ENCODE measurements at places on chromosomes 1 and 21. TPM values are rescaled to one million over a fixed set of nuclear protein-coding genes. Genes with fewer than 3 reads are reported as not detected.

Gene UBL4B
- not detected for total RNA-seq

- peak; percentile 68 for DNase-seq
- no peak overlapping the region for H3K4me3 ChIP-seq
- no peak overlapping the region for H3K27ac ChIP-seq
- H3K27me3 ChIP-seq, result no peaks in the 10 kb centered on the region
- no peaks in the 10 kb centered on the region for H3K4me1 ChIP-seq
These were observed 3.5 kb downstream of the FMO2 start for GRCh38 chr1:171188388-171189266.

GRCh38 chr21:41209016-41209619 is 41.2 kb downstream of the BACE2 start:
- no peak overlapping the region for H3K27ac ChIP-seq
- H3K4me3 ChIP-seq, result no peak overlapping the region
- no peak for DNase-seq
- no peaks in the 10 kb centered on the region for H3K36me3 ChIP-seq

Gene UBE2U
- not detected for total RNA-seq

DNA sequence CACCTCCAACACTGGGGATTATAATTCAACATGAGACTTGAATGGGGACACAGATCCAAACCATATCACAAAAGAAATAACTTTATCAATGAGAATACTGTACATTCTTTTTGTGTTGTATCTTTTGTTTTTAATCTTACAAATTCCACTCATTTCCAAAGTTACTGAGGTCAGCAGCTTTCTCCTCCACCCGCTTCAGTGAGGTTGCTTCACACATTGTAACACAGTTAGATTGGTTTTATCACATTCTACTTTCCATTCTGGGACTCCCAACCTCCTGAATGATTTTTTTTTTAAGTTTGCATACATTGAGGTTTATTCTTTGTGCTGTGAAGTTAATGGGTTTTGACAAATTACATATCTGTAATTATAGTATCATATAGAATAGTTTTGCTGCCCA is 43.8 kb downstream of the DDAH1 start:
- no peak for DNase-seq
- H3K27me3 ChIP-seq, result no peaks in the 10 kb centered on the region
- no peaks in the 10 kb centered on the region for H3K4me1 ChIP-seq
- H3K27ac ChIP-seq, result no peak overlapping the region
- H3K4me3 ChIP-seq, result no peak overlapping the region

DNA sequence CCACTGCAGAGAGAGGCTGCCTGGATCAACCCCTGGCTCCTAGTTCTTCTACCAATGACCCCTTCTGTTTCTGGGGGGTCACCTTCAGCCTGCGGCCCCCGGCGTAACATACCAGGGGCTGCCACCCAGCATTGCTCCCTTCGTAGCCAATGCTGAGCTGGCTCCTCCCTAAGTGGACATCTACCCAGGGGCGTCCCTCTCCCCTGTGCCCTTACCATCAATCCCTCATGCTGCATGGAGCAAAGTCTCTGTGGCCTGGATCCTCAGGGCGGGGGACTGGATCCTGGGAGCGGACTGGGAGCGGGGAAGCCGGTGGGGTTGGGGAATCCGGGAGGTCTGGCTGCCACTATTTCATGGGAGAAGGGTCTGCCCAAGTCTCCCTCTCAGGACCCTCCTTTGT is 28.6 kb downstream of the TRIM67 start:
- H3K36me3 ChIP-seq, result no peaks in the 10 kb centered on the region
- peaks cover 67% of the 10 kb centered on the region for H3K27me3 ChIP-seq
- H3K4me3 ChIP-seq, result no peak overlapping the region
- H3K4me1 ChIP-seq, result peaks cover 5% of the 10 kb centered on the region
- DNase-seq, result no peak
- H3K27ac ChIP-seq, result no peak overlapping the region

Gene TMPRSS15
- total RNA-seq, result not detected

Gene COL9A2
- 0.47 TPM for total RNA-seq

- DNase-seq, result no peak
- peaks cover 4% of the 10 kb centered on the region for H3K27me3 ChIP-seq
- H3K4me3 ChIP-seq, result no peak overlapping the region
These were observed 205.6 kb downstream of the ATG4C start for GRCh38 chr1:62989497-62989896.

DNA sequence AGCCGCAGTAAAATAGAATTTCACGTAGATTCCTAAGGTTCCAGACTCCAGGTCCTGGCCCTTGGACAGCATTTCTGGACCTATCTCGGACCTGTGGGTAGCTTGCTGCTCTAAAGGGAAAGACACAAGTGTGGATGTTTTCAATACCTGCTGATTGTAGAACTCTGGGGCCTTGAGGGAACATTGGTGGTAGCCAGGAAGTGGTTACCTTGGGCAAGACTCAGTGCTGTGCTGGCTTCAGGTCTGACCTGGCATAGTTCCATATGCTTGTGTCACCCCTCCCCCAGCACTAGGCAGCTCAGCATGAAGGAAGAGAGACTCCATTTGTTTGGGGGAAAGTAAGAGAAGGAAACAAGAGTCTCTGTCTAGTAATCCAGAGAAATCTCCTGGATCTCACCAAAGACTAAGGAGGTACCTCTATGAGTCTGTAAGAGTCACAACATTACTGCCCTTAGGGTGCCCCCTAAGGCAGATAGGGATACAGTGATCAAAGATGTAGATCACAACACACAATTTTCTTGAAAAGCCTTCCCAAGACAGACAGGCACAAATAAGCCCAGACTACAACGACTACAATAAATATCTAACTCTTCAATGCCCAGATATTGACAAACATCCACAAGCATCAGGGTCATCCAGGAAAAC is 398.8 kb downstream of the TGFB2 start:
- H3K4me1 ChIP-seq, result no peaks in the 10 kb centered on the region
- no peak overlapping the region for H3K27ac ChIP-seq
- H3K4me3 ChIP-seq, result no peak overlapping the region
- H3K36me3 ChIP-seq, result no peaks in the 10 kb centered on the region

Gene DDAH1
- total RNA-seq, result 0.24 TPM

DNA sequence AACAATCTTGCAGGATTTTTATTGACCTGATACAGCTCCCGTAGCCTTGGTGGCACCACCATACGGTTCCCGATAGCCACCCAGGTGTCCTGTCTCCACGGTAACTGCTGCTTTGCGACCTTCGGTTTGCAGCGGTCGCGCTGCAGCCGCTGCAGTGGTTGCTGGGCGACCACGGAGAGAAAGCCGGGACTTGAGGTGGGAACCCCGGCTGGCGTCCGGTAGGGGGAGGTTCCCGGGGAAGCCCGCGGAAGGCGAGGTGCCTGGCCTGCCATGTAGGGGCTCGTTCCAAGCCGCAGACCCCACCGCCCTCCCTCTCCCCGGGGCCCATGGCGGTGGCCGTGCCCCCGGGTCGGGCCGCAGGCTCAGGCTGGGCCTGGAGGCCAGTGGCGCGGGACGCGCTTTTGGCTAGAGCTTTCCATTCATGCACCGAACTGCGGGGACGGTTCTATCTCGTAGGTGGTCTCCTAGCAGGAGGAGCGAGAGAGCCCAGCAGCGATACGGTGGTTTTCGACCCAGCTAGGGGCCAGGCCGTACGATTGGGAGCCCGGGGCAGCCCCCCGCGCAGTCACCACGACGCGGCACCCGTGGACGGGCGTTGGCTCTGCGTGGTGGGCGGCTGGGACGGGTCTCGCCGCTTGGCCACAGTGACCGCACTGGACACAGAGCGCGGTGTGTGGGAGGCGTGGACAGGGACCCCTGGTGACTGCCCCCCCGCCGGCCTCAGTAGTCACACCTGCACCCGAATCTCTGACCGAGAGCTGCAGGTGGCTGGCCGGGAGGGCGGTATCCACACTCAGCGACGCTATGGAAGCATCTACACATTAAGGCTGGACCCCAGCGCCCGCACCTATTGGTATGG is at the start of gene KLHDC9:
Gene KLHDC9 (plus strand): TSS at position 152 of the 859 bp plus-strand sequence. CDS start 175 bp downstream, at position 327.
- no peak for DNase-seq
- H3K4me3 ChIP-seq, result no peak within 1 kb of the TSS
- no peak within 1 kb of the TSS for H3K27ac ChIP-seq
- peaks cover 43% of the 10 kb centered on the region for H3K36me3 ChIP-seq
- H3K27me3 ChIP-seq, result no peaks in the 10 kb centered on the region

DNA sequence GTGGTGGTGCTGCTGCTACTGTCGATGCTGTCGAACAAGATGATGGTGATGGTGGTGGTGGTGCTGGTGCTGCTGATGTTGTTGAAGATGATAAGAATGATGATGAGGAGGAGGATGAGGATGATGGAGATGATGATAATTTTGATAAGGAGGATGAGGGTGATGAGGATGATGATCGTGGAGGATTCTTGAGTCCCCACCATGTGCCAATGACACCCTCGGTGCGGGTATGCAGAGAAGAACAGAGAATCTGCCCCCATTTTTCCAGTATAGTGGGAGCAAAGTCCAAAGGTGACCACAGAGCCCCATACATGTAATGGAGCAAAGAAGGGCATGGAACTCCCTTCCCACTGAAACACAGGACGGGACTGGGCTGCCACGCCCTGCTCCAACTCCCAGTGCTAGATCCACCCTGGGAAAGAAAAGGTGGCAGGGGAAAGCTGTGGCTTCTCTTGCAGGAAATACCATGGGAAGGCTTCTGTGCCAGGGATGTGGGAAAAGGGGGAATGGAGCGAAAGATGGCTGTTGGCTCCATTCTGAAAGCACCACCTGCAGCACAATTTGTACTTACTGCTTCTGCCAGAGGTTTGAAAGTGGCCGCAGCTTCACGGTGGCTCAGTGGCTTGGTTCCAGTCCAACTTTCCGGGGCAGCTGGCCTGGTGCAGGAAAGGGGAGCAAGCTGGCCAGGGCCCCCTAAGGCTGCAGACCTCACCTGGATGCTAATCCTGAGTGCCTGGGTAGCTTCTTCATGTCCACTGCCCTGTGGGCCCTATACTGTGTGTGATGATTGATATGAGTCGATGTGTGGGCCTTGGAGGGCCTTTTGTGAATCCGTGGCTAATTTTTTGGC is 387.2 kb upstream of the VAMP3 start:
- peaks cover 40% of the 10 kb centered on the region for H3K27me3 ChIP-seq
- no peak for DNase-seq
- H3K4me3 ChIP-seq, result no peak overlapping the region
- H3K4me1 ChIP-seq, result no peaks in the 10 kb centered on the region

Gene RBM11
- total RNA-seq, result 2.2 TPM

DNA sequence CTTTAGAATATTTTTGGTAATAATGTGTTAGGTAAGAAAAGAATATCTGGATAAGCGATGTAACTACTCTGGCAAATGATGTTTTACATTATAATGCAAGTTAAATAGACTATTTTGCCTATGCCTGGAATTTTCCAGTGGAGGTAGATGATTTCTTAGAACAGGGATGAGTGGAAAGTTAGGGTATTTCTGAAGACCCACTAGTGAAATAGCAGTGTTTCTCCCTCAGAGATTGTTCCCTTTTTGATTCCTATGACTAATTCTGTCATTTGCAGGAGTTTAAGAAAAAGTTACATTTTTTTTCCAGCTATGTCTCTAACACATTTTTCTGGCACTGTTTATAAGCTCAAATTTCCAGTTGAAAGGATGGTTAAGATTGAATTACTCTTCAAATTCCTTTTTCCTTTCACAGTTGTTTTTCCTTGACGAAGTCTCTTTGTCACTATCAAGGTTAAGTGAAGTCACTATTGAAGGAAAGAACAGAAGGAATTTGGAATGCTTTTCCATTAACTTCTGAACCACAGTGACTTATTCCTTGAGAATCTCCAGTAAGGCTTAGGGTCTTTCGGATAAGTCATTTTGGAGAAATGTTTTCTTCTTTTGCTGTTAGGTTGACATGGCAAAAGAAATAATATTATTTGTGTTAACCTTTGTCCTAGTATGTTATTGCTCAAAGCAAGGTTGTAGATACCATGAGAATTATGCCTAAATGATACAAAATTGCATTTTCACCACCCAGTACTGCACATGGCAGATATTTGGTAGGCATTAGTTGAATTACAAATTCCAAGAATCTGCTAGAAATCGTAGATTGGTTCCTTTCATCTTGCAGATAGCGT is 42.9 kb upstream of the ZNF326 start:
- H3K4me1 ChIP-seq, result peaks cover 49% of the 10 kb centered on the region
- H3K4me3 ChIP-seq, result no peak overlapping the region

DNA sequence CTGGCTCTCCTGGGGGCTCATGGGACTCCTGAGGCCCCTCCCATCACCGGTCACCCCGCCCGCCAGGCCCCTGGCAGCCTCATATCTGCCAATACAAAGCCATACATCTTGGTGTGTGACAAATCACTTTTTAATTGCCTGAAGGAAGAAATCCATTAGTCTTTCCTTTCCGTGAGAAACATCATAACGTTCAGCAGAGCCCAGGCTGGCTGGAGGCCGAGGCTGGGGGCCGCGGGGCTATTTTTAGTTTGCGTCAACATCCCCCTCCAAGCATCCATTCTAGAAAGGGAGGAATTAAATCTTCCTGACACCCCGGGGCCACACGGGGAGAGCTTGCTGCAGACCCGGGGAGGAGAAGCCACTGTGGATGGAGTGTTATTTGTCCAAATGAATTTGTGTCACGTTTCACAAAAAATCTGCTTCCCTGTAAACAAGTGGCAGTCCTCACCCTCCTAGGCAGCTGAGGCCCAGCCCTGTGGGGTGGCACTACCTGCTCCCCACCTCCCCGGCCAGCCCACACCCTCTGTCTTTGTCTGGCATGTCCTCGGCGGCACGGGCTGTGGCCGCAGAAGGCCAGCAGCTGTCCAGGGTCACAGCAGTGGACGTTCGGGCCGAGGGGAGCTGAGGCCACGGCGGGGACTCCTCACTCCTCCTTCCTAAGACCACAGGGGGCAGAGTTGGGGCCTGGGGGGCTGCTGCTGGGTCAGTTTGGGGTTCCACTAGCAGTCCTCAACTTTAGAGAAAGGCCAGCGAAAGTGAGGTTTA is 236.9 kb upstream of the VAMP3 start:
- H3K36me3 ChIP-seq, result no peaks in the 10 kb centered on the region
- no peak overlapping the region for H3K27ac ChIP-seq
- no peak for DNase-seq
- H3K4me1 ChIP-seq, result peaks cover 12% of the 10 kb centered on the region
- peaks cover 41% of the 10 kb centered on the region for H3K27me3 ChIP-seq

GRCh38 chr1:109369167-109369746 is 28.5 kb downstream of the SORT1 start:
- no peak for DNase-seq
- H3K27ac ChIP-seq, result no peak overlapping the region
- peaks cover 56% of the 10 kb centered on the region for H3K36me3 ChIP-seq
- H3K27me3 ChIP-seq, result no peaks in the 10 kb centered on the region
- H3K4me3 ChIP-seq, result no peak overlapping the region

DNA sequence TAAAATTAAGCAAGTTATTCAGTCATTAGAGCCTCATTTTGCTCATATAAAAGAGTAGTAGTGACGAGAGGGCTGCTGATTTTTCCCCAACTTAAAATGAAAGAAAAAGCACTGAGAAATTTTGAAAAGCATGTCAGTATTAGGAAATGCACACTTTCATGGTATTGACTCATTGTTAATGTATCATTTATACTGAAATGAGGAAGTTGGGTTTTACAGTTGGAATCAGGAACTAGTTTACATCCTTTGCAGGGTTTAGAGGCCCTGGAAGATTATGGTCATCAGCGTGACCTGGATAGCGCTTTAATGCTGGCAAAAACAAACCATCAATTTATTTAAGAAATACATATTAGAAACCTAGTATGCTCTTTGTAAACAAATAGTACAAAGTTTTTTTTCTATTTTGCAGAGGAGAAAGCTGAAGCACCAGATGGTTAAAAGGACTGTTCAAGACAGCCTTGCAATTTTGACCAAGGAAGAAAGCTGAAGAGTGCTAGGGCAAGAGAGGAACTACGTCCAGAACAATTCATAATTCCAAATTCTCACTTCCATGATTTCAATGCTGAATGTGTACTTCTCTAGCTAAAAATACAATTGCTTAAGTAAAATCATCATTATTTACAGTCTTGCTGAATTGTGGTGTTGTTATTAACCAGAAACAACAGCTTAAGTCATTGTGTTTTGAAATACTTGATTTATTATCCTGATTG is 94.8 kb upstream of the SGIP1 start:
- no peaks in the 10 kb centered on the region for H3K36me3 ChIP-seq
- no peak overlapping the region for H3K4me3 ChIP-seq
- no peak for DNase-seq
- no peak overlapping the region for H3K27ac ChIP-seq

Gene UBIAD1
- 34.3 TPM for total RNA-seq

Gene HHIPL2
- total RNA-seq, result 0.40 TPM

Measured in K562 (cell line).